ENCODE measurements at places on chromosomes 13 and 19.

- DNase-seq, result no peak
Observed at GRCh38 chr19:35563207-35563829, at the start of gene ATP4A. TSS of gene ATP4A (minus strand) at chr19:35563658. CDS start at chr19:35563629, 29 bp downstream.

DNA sequence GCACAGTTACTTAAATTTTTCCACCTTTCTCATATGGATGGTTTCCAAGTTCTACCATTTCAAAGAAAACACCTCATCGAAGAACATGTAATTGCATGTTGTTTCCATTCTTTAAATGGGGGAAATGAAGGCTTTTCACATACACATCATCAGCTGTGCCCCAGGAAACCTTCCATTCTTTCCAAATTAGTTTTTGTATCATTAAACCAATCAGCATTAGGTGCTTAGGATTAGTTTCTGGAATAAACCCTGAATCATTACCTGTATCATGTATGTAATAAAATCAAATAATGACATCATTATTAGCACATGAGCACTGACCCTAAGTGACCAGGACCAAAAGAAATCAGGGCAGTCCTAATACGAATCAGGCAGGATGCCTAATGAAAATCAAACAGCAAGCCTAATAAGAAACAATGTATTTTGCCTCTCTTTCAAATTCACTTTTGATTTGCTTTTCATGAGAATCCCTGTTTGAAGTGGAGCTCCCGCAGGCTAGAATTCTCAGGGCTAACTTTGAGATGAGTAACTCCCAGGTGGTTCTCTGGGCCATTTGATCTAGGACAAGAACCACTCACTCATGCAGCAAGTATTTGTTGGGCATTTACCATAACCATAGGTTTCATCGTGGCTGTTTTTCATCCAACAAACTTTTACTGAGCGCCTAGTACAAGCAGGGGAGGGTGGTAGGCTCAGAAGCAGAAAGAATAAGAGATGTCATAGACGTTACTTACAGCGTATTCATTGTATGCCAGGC, 89.2 kb downstream of the MZT1 start:
- DNase-seq, result no peak

- DNase-seq, result no peak
Observed at GRCh38 chr19:36950335-36951119, 34.4 kb downstream of the ZNF568 start.

DNA sequence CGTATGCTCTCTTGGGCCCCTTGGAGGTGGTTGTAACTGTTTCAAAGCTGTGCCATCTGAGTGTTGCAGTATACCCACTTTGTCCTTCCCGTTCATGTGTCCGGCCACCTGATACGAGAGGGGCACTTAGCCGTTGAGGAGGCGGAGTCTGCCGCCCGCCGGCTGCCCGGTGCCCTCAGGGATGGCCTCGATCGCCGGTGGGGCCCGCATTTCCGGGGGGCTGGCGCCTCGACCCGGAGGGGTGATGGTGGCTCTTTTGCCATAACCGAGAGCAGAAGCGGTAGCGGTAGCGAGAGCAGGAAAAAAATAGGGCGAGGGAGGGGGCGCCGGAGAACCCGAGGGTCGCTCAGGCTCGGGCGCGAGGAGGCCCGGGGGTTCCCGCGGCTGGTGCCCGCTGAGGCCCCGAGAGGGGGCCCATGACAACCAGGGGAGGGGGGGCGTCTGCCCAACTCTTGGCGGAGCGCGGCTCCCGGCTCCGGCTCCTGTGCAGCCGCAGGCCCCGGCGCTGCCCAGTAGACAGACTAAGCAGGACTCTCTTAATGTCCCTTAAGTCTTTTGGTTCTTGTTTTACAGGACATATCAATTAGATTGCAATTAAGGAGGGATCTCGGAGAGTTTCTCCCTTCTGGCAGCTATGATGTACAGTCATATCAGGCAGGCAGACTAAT, 342.7 kb upstream of the SGCG start:
- no peak for DNase-seq

Data from BE2C (cell line).